ENCODE measurements at places on chromosomes 7 and 10. TPM values are rescaled to one million over a fixed set of nuclear protein-coding genes. Genes with fewer than 3 reads are reported as not detected.

GPR146 gene
- 5.4 TPM for total RNA-seq

VWC2 gene
- total RNA-seq, result not detected

PRKAR2B gene
- total RNA-seq, result 28.7 TPM

SAMD9L gene
- total RNA-seq, result 22.6 TPM

GPR158 gene
- not detected for total RNA-seq

PDE6C gene
- not detected for total RNA-seq

CCDC172 gene
- not detected for total RNA-seq

LRRC18 gene
- total RNA-seq, result not detected

STK32C gene
- 11.8 TPM for total RNA-seq

ZNF316 gene
- 17.2 TPM for total RNA-seq

RUFY2 gene
- total RNA-seq, result 24.2 TPM

Data from glomerular endothelial cell (primary cell).